ENCODE measurements at places on chromosomes 1 and 21. TPM values are rescaled to one million over a fixed set of nuclear protein-coding genes. Genes with fewer than 3 reads are reported as not detected.

DNA sequence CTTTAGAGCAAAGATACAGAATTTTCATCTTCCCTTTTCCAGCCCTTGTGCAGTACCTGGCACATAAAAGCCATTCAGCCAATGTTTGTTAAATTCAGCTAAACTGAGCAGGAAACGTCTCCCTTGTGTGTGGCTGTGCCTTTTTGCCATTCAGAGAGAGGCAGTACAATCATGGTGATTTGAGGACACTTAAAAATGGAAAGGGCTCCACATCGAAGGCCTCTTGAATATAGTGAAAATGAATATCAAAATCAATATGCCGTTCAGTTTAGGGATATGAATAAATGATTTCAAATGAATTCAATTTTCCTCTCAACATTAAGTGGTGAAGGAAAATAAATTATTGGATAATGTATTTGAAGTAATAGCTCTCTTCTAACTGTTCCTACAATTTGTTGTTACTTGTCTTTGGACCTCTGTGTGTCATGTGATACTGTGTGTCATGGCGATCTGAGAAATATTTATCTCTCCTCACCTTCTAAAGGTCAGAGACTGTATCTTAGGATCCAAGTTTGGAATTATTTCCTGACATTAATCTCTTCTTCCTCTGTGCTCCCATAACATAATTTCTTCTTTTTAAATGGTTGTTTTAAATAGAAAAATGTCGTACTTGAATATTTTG is 355.6 kb upstream of the ST6GALNAC5 start:
- DNase-seq, result no peak

The TNNI3K gene
- 4.2 TPM for total RNA-seq

The KRTAP10-5 gene
- total RNA-seq, result not detected

- no peak for DNase-seq
Observed at GRCh38 chr1:21623410-21623961, 45.7 kb downstream of the RAP1GAP start.
